OCI-M1 (cell line): ENCODE measurements at places on chromosomes 12 and 14.

GRCh38 chr14:104634886-104635570, 30.5 kb upstream of the TMEM179 start:
- no peak for DNase-seq

- DNase-seq: no peak
Observed at GRCh38 chr12:29731591-29731990, 52.2 kb downstream of the TMTC1 start.

GRCh38 chr12:20053782-20054181, 314.6 kb upstream of the PDE3A start:
- DNase-seq: no peak

- DNase-seq: no peak
Observed at GRCh38 chr12:9900930-9901329, 19.6 kb downstream of the KLRF2 start.

- DNase-seq: peak; percentile 46
Observed at GRCh38 chr14:73231981-73232851, 5.1 kb upstream of the PAPLN start.

GRCh38 chr14:68638141-68638999, 154.5 kb downstream of the ZFP36L1 start:
- no peak for DNase-seq

GRCh38 chr12:49348781-49349180, 2.1 kb downstream of the DNAJC22 start:
- DNase-seq: no peak

- no peak for DNase-seq
Observed at GRCh38 chr12:104132351-104132956, 5.6 kb downstream of the NFYB start.

DNA sequence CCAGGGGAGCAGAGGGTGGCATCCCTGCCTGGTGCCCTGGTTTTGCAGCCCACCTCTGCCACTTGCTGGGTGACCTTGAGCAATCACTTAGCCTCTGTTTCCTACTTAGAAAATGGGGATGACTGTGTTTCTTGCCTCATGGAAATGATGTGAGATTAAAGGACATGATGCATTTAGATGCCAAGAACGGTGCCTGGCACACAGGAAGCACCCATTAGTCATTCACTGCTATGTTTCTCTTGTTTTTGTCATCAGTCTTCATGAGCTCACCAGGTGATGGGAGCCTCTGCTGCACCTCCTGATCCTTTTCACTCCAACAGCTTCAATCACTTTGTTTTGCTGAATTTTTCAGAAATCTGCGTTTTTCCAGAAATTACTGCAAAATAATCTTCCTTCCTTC, 23.6 kb upstream of the ATF1 start:
- DNase-seq: no peak

DNA sequence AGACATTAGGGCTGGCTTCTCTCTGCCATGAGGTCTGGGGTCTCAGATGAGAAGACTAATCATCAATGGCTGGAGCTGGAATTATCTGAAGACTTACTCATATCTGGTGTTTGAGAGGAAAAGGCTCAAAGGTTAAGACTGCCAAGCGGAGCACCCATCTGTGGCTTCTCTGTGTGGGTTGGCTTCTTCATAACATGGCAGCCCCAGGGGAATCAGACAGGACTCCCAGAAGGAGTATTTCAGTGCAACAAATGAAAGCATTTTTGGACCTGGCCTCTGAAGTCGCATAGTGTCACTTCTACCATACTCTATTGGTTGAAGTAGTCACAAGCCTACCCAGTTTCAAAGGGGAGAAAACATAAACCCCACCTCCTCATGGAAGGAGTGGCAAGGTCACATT, 171.8 kb upstream of the KRR1 start:
- no peak for DNase-seq

DNA sequence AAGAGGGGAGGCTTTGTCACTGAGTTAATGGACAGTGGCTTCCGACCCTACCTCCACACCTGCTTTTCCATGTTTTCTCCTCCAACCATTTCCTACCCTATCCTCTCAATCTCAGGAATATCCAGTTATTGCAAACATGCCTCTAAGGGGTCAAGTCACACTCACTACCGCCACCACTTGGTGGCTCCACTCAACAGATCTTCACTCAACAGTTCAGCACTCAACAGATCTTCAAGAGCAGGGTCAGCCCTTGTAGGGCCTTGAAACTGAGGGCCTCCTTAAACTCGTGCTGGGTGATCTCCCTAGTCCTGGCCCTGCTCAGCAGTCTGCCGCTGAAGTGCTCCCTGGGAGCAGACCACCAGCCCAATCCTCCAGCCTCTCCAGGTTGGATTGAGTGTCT, 14.2 kb downstream of the ZNF641 start:
- DNase-seq: peak; percentile 22

GRCh38 chr14:102027951-102028350, 58.9 kb downstream of the HSP90AA1 start:
- DNase-seq: no peak

- no peak for DNase-seq
Observed at GRCh38 chr12:92121826-92122225, 23.8 kb downstream of the BTG1 start.

GRCh38 chr14:72054911-72055310, 122.7 kb downstream of the RGS6 start:
- peak; percentile 46 for DNase-seq

GRCh38 chr14:93115821-93116675, at the start of gene ITPK1:
Gene ITPK1, minus strand, starts transcription at chr14:93115925. Its CDS starts 762 bp downstream, at chr14:93115163.
- peak; percentile 75 for DNase-seq

DNA sequence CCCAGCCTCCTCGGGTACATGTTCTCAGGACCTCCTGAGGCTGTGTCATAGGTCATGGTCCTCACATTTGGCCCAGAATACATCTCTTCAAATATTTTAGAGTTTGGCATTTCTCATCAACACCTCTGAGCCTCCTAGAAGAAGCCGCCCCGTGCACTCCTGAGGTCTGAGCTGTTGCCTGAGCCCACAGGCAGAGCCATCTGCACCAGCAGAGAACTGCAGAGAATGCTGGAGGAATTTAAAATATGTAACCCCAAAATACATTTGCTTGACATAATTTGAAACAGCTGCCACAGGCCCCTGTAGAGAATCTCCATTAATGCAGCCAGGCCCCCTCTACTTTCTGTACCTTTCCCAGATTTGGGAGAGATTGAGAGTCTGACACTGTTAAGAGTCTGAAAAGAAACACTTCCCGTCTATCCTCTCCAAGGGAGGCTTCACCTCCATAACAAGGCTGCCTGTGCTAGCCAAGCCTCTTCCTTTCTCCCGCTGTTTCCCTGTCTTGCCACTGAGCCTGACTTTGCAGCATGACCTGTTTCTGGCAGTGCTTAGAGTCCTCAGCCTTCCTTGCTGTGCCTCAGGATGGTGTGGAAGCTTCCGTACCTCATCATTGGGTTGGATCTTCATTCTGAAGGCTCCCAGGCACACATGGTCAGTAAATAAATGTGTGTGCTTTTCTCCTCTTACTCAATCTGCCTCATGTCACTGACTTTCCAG, 95.4 kb upstream of the SFSWAP start:
- no peak for DNase-seq

DNA sequence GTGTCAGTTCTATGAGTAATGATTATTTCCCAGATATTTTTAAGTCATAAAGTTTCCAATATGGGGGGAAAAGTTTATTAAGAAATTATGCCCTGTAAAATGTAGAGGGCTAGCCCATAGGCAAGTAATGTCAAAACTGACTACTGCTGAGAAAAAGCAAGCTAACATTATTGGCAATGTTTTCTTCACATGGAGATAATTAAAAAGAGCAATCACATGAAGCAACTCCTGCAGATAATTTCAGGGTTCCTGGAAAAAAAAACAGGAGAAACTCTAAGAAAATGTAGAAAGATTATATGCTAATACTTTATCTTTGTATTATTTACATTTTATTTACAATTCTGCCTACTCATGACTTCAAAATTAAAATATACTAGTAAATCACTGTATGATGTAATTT, 39.8 kb downstream of the PPP1R12A start:
- DNase-seq: no peak

GRCh38 chr12:109625131-109625559, 51.6 kb downstream of the MVK start:
- no peak for DNase-seq

DNA sequence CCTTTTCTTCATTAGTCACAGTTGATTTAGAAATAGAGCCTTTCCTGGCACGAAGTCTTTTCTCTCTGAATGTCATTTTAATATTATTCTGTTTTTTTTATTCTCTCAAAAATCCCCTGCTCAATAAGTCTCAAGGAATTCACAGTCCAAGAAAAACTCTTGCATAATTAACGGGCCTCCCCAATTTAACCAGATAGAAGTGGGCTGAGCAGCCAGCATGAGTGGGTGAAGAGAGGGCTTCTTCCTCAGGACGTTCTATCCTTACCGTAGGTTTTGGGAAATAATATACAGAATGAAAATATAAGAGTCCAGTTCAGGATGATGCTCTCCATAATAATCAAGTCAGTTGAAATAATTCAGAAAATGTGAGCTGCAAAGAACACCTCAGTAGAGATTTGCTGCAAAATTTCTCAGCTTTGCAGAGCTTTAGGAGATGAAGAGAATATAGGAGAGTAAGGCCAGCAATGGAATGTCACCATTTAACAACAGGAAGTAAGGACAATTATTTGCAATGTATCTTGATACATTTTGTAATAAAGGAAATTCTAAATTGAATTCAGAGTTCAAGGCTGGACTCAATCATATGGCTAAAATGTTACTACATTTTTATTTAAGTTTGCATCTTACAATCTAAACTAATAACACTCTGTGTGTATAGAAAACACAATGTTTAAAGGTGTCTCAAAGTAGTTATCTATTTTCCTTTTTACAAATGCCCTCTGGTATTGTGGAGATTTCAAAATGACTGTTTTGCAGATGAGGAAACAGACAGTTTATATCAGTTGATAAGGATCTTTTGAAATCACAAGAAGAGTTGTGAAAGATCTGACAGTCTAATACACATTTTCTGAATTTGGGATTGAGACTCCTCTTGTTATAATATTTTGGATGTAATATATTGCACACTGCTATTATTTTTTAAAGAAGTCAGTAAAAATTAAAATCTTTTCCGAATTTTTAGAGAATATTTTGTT, 1724.1 kb upstream of the SEL1L start:
- no peak for DNase-seq

DNA sequence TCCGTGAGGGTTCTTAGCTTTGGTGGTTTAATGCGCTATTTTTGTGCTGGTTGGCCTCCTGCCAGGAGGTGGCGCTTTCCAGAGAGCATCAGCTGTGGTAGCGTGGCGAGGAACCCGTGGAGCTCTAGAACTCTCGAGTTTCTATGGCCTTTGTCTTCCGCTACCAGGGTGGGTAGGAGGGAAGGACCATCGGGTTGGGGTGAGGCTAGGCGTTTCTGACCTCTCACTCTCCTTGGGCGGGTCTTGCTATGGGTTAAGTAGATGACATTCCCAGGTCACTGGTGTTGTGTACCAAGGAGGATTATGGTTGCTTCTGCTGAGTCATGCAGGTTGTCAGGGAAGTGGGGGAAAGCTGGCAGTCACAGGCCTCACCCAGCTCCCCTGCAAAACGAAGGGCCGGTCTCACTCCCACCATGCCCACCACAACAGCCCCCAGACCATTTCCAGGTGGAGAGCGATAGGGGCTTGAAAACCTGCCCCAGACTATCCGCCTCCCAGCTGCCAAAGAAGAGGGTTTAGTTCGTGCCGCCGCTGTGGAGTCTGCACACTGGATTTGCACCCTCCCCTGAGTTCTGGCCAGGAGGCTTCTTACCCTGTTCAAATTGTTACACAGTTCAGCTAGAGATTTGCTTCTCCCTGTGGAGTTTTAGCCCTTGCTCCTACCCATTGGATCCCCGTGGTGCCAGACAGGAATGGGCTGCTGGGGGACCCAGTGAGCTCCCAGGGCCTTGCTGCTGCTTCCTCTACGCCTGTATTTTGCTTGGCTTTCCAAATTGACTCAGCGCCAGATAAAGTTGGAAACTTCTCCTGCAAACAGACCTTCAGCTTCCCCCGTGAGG, 21.9 kb downstream of the RNFT2 start:
- peak; percentile 72 for DNase-seq

DNA sequence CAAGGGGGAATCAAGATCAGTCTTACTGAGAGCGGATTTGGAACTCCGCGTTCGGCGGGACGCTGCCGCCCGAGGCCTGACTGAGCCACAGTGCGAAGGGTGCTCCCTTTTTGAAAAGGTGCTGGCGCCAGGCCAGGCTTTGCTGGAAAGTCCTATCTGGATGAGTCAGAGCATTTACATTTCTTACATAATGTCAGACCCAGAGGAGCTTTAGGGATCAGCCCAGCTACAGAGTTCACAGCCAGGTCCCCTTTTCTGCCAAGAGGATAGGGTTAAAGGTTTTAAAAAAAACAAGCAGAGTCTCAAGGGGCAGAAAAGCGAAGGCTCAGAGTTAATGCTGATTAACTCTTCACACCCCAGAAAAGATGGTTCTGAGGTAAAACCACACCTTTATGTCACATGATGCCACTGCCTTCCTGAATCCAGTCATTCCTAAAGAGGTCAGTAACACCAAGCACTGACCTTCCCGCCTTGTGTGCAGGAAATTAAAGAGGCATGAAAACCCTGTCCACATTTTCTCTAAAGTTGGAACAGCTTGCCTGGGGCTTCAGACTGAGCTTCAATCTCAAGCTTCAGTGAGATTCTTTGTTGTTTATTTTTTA, 11.7 kb upstream of the FBXL14 start:
- DNase-seq: peak; percentile 96

- no peak for DNase-seq
Observed at GRCh38 chr14:74515891-74516412, 22.4 kb downstream of the ISCA2 start.

- DNase-seq: no peak
Observed at GRCh38 chr12:53485955-53486735, 13.1 kb downstream of the MAP3K12 start.

- no peak for DNase-seq
Observed at GRCh38 chr12:85968606-85969005, 94.5 kb downstream of the NTS start.

DNA sequence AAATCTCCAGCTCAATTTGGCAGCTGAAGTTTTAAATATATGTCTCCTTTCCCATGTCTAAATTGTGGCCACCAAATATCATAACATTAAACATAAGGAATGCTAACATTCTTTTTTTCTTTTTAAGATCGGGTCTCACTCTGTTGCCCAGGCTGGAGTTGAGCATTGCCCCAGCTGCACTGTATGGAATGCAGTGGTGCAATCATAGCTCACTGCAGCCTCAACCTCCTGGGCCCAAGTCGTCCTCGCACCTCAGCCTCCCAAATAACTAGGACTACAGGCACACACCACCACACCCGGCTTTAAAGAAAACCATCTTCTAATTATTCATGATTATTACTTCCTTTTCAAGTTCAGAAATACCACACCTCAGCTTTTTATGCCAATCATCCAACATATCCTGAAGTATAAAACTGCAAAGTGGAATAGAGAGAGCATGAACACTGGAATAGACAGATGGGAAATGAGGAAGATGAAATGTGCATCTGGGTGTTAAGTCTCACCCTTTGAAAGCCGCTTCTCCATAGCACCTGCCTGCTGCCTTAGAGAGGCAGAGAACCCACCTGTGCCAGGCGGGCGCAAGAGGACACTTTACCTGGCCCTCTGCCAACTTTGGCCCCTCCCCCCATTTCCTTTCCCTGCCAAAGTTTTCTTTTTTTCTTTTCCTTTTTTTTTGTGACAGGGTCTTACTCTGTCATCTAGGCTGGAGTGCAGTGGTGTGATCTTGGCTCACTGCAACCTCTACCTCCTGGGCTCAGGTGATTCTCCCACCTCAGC, 2.8 kb upstream of the EML1 start:
- no peak for DNase-seq
